ENCODE measurements at places on chromosomes 7 and 10. TPM values are rescaled to one million over a fixed set of nuclear protein-coding genes. Genes with fewer than 3 reads are reported as not detected.
A peak's percentile ranks its signal among the peaks of the same experiment; 100 is the strongest.

- no peak for DNase-seq
These were observed 160.7 kb upstream of the PCBD1 start for GRCh38 chr10:71048971-71049615.

GRCh38 chr7:44650772-44651171 is 44.3 kb downstream of the OGDH start:
- DNase-seq: no peak

GRCh38 chr10:49300140-49300974 is 1.4 kb downstream of the C10orf71 start:
- DNase-seq: no peak

DNA sequence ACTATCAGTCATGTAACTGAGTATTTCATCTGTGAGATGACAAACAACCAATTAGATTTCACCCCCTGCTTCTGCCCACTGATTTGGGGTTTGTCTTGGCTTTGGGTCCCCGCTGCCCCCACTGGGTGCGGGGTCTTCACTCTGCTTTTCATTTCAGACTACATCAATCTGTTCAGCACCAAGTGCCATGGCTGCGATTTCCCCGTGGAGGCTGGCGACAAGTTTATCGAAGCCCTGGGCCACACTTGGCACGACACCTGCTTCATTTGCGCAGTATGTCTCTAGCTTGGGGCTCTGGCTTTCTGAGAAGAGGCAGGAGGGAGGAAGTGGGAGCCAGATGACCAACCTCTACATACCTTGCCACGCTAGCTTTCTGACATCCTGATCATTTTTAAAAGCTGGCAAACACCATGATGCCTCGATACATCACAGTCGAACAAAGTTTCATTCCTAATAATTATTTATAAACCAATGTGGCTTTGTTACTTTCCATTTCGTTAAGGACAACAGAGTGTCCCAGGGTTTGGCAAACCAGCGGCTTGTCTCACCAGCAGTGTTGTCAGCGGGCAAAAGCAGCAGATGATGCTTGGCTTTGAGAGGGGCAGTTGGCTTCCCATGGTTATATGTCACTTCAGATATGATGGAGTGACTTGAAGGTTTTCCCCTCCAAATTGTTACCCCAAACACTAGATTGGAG is 30.3 kb upstream of the BMPR1A start:
- no peak for DNase-seq

- no peak for DNase-seq
These were observed 17.3 kb downstream of the MGAM start for GRCh38 chr7:142012825-142013511.

GRCh38 chr7:39583539-39583938 is 17.3 kb downstream of the YAE1 start:
- DNase-seq: no peak

- no peak for DNase-seq
These were observed 16.3 kb downstream of the CUBN start for GRCh38 chr10:17113346-17113745.

DNA sequence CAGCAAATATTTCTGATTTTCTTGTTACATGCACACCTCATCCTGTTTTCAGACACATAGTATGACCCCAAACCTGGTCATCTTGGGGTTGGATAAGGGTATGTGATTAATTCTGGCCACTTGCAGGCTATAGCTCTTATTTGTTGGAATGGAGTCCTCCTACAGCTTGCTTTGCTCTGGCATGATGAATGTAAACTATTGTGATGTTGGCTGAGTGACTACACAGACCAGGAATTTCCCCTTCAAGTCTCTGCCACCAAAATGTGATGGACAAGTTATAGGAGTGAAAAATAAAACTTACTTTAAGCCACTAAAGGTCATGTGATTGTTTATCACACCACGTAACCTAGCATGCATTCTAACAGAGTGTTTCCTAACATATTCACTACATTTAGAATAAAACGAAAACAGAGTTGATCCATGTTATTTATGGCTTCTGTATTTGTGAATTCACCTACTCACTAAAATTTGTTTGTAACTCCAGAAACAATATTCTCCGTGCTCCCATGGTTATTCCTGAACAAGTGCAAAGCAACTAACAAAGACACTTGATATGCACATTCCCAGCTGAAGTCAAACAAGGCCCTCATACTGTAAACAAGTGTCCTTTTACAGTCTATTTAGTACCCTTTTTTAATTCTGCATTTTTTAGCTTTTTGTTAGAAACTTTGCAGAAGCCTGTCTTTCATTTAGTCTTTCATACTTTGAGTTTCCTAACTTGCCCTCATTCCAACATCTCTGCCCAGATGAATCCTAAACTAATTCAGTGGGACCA is 599.2 kb upstream of the PCDH15 start:
- DNase-seq: peak; percentile 34

DNA sequence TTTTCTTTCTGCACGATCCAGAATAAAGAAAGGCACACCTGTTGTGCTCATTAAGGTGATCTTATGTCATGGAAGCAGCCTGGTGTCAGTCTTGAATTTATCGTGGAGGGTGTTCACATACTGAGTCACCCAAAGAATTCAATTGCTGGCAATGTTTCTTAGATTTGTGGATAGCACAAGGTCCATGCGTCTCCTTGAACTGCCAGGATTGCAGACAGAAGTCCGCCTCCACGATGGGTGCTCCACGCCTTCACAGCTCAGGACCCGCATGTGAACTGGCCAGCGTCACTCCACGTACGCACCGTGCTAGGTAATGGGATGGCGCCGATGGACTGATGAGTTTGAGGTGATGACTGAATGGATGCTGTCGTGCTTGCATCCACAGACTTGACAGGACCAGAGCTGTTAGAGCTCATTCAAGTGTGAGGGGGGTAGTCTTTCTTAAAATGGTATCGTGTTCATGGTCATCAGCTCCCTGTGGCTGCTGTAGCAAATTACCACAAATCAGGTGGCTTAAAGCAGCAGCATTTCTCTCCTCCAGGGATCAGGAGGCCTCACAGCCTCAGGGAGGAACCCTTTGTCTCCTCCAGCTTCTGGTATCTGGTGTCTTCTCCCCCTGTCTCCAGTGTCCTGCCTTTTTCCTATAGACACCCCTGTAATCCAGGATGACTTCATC is 65.4 kb upstream of the DNAJB6 start:
- no peak for DNase-seq

NPFFR1 gene
- total RNA-seq: not detected

- no peak for DNase-seq
These were observed 165.7 kb downstream of the SORCS3 start for GRCh38 chr10:104806801-104807200.

GRCh38 chr7:112665709-112666108 is 124.5 kb downstream of the TMEM168 start:
- no peak for DNase-seq

- no peak for DNase-seq
These were observed 30.9 kb upstream of the SLC16A12 start for GRCh38 chr10:89566095-89566950.

- peak; percentile 54 for DNase-seq
These were observed 50.6 kb upstream of the DUSP5 start for GRCh38 chr10:110446954-110447608.

- DNase-seq: no peak
These were observed 17.9 kb downstream of the OGDHL start for GRCh38 chr10:49744091-49744685.

- no peak for DNase-seq
These were observed 467.0 kb upstream of the PODXL start for GRCh38 chr7:132023466-132023865.

DNA sequence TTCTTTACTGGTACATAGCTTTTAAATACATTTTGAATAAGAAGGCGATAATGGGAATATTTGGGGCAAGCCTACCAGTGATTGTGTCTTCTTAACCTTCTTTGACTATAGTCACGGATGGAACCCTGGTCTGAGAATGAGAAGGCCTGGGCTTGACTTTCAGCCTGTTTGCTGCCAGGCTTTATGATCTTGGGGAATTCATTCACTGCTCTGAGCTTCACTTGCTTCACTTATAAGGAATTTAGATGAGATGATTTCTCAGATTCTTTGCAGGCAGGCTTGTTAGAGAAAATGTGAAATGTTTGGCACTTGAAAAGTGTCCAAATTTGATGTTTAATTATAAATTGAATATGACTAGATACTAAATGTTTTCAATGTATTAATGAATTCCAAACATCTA is 42.5 kb downstream of the NUP205 start:
- DNase-seq: no peak

ZPBP gene
- not detected for total RNA-seq

GRCh38 chr10:103278537-103278823 is 1.5 kb downstream of the INA start:
- no peak for DNase-seq

DNA sequence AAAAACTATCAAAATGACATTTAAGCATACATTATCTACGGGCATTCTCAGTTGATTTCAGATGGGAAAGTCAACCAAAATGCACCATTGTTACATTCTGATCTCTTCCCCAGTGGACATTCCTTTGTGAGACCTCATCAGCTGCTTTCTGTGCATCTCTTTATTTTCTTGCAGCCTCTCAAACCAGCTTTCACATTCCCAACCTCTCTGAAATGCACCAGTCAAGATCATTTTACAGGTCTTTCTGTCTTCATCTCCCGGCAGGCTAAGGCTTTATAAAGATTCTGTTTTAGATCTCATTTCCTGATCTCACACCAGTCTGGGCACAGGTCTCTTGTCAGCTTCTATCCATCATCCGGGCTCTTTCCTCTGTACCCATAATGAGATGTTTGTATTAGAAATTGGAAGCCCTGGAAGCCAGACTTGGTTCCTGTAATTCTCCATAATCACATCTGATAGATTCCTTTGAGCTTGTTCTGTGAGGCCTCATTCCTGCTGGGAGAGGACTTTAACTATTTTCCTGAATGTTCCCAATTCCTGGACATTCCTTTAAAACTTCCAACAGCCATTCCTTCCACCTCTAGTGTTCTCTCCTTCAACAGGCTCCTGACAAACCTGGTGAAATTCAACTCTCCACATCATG is 44.3 kb upstream of the ARL4A start:
- DNase-seq: no peak

- no peak for DNase-seq
These were observed 116.6 kb downstream of the PTPN20 start for GRCh38 chr10:47027784-47028260.

GRCh38 chr10:132762267-132762666 is 23.7 kb downstream of the NKX6-2 start:
- no peak for DNase-seq

GRCh38 chr7:141748396-141748795 is 10.2 kb downstream of the SSBP1 start:
- DNase-seq: no peak

DNA sequence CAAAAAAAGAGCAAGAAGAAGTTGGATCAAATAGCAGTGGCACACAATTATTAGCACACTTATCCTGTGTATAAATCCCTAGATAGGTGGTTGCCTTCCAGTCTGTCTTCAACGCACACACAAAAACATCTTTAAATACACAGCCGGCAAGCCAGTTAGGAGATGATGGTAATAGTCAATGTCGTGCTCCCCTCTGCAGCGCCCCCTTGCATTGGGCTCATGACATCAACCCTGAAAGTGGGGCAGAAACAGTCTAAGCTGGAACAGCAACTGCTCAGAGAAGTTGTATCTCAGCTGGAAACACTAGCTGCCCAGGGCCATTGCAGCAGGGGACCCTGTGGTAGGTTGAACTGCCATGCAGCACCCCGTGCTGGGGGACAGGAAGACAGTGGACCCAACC is 179.5 kb upstream of the YAE1 start:
- no peak for DNase-seq

DNAH11 gene
- 3.4 TPM for total RNA-seq

- no peak for DNase-seq
These were observed 206.1 kb upstream of the NPSR1 start for GRCh38 chr7:34451923-34452322.

MMP21 gene
- not detected for total RNA-seq

ANKMY2 gene
- 9.2 TPM for total RNA-seq

PAPSS2 gene
- 63.9 TPM for total RNA-seq

- DNase-seq: no peak
These were observed 169.7 kb upstream of the RHEB start for GRCh38 chr7:151689196-151689971.

DNA sequence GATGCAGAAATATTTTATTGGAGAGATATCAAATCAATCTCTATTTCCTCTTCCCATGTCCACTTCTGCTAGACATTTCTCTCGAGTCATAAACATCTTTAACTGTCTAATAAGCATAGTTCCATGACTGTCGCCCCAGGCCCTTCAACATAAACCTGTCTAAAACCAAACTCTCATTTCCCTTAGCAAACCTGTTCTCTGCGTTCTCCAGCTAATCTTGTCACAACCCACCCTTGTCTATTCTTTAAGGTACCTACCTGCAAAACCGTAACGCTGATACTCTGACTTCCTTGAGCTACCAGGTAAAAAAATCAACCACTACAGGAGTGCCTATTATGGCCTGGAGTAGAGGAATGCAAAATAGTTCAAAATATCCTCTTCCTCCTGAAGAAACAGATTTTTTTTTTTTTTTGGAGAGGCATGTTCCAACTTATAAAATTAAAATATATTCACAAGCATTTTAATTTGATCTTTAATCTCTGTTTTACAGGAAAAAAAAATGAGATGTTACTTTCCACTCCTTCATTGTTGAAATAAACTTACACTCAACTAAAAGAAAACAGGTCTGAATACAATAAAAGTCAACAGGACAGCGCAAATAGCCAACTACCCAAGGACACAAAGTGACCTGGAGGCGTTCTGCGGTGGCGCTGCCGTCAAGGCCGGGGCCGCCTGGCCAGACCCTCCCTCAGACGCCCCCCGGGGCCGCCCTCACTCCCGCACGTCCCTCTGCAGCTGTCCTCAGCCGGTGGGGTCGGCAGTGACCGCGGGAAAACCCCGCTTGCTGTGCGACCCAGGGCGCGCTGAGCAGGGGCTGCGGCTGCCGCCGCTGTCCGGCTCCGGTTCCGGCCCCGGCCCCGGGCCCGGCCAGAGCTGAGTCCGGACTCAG is 765 bp downstream of the SLC25A40 start:
- DNase-seq: no peak

GRCh38 chr7:107078517-107078966 is 34.0 kb downstream of the PRKAR2B start:
- DNase-seq: peak; percentile 92

DNA sequence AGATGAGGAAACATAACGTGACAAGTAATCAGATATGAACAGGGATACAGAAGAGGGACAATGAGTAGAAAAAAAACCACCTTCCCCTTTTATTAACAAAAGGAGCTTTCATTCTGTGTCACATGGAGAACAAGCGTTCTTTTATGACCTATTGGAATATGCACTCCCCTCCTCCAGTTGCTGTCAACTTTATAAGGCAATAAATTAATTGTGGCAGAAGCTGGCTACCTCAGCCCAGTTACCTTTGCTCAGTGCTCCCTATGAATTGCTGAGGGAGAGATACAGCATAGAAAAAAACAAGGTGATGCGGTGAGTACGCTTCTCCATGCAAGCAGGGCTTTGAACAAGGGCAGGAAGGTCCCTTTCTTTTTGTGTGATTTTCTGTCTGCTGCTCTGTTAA is at the start of gene MGAM2:
Gene MGAM2 (plus strand): TSS at position 220 of the 400 bp plus-strand sequence. CDS start 5,156 bp downstream, outside the sequence.
- no peak for DNase-seq

HTR7 gene
- 0.58 TPM for total RNA-seq

OPN4 gene
- not detected for total RNA-seq

DNA sequence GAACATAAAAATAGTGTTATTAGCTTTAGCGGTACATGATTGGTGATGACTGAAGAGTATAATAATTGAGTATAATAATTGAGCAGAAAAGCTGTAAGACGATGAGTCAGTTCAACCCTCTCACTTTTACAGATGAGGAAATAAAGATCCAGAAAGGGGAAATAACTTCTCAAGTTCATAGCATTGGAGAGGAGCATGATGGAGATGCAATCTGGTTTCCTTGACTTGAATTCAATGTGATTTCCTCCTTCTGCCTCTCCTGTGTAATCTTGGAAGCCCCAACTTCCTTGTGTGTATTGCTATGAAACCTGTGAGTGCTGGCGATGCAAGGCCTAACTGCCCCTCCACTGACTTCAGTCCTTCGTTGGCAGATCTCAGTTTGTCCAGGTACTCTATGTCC is 265.1 kb downstream of the LRMDA start:
- no peak for DNase-seq

BICC1 gene
- total RNA-seq: 22.9 TPM
